HFFc6 (cell line): ENCODE measurements at places on chromosomes 7 and 10.
A peak's percentile ranks its signal among the peaks of the same experiment; 100 is the strongest.

GRCh38 chr10:75857269-75857846 is 425.9 kb downstream of the LRMDA start:
- DNase-seq, result no peak

DNA sequence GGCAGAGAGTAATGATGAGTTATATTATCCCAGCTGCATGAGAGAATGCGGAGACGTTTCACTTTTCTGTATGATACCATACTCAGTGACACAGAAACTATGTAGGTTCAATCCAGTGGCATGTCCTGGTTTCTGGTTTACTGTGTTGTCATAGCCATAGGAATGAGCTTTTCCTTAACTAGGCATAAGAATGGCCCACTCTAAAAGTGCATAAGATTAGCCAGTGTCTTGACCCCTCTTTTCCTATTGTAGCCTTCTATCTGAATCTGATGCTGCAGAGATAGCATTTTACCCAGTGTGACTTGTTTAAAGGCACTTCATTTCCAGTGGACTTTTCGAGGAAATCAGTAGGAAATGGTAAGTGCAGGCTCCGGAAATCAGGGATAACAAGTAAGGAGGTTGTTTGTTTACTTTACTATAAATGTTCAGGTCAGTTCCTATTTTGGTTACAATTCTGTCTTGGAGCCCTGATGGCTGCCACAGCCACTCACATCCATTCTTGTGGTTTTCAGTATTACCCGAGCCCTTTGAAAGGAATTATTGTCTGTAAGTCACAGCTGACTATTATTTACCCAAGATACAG is 70.5 kb downstream of the SEMA3A start:
- peak; percentile 40 for DNase-seq

GRCh38 chr7:84492098-84493034 is 297.8 kb upstream of the SEMA3A start:
- DNase-seq, result no peak

GRCh38 chr7:4613846-4614548 is 68.1 kb upstream of the FOXK1 start:
- no peak for DNase-seq

- no peak for DNase-seq
These were observed 2.8 kb upstream of the ERCC6 start for GRCh38 chr10:49541762-49542161.

- no peak for DNase-seq
These were observed 174.7 kb upstream of the GRB10 start for GRCh38 chr7:50957431-50957830.

GRCh38 chr10:104614245-104614831 is 26.8 kb upstream of the SORCS3 start:
- DNase-seq, result peak; percentile 24
